ENCODE measurements at places on chromosomes 2 and 18.

GRCh38 chr2:168180914-168181313, 66.5 kb downstream of the STK39 start:
- DNase-seq, result no peak

GRCh38 chr2:104781151-104781550, 72.8 kb upstream of the POU3F3 start:
- DNase-seq, result no peak

GRCh38 chr2:112153179-112153490, 14.9 kb downstream of the FBLN7 start:
- DNase-seq, result peak; percentile 30

DNA sequence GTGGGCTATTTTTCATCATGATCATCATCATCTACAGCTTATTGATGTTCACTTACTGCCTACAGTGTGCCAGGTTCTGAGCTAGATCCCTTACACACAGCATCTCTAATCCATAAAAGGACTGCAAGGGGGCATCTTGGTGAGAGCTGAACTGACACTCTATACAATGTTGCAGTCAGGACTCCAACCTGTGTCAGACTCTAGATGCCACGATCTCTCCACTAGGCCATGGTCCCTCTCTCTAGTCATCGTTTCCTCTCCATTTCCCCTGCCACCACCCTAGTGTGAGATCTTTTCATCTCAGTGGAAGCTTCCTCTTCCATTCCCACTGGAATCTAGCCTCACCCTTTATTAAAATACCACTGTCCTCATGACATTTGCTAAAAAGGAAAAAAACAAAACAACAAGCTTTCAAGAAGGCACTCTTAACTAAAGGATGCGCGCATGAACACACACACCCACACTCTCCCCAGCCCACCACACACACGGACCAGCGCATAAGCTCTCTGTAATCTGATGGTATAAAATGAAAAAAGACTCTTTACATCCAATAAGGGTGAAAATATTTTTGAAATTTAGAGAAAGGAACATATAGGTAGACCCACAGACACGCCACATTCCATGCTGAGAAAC, 93.4 kb upstream of the THOC1 start:
- no peak for DNase-seq

GRCh38 chr2:168600949-168601348, 144.9 kb downstream of the CERS6 start:
- no peak for DNase-seq

- DNase-seq, result no peak
These were observed 3.9 kb upstream of the SERPINB2 start for GRCh38 chr18:63883617-63884016.

DNA sequence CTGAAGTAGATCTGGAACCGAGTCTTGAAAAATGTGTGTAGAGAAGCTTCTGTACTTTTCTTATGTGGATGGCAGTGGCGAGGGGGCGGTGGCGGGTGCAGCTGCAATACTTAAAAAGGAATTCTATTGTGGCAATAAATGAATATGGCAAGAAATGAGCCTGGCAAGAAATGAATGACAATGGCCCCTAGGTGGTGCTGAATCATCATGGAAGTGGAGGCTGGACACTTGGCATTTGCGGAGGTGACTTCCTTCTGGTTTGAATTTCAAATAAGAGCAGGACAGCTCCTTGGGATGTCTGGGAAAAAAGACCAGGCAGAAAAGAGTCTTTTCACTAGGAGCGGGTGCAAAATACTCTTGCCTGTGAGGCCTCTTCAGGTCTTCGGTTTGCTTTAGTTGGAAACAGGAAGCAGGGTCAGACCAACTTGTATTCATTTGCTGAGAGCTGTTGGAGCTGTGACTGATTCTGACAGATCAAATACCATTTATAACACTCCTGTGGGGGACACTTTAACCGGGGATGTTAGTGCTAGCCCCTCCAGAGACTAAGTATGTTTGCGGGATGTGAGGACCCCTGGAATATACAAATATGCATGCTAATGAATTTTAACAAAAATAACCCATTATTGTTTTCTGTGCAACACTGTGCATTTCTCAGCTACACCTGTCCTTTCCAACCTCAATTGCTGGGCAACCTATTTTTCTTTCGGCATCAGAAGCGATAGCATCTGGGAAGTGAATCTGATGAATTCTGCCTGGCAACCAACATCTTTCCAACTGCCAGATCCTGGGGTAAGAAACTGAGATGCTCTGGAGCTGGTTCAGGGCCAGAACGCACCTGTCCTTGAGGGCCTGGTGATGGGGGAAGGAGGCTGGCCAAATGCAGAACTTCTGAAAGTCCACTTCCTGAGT, 35.4 kb downstream of the FASTKD2 start:
- peak; percentile 32 for DNase-seq

DNA sequence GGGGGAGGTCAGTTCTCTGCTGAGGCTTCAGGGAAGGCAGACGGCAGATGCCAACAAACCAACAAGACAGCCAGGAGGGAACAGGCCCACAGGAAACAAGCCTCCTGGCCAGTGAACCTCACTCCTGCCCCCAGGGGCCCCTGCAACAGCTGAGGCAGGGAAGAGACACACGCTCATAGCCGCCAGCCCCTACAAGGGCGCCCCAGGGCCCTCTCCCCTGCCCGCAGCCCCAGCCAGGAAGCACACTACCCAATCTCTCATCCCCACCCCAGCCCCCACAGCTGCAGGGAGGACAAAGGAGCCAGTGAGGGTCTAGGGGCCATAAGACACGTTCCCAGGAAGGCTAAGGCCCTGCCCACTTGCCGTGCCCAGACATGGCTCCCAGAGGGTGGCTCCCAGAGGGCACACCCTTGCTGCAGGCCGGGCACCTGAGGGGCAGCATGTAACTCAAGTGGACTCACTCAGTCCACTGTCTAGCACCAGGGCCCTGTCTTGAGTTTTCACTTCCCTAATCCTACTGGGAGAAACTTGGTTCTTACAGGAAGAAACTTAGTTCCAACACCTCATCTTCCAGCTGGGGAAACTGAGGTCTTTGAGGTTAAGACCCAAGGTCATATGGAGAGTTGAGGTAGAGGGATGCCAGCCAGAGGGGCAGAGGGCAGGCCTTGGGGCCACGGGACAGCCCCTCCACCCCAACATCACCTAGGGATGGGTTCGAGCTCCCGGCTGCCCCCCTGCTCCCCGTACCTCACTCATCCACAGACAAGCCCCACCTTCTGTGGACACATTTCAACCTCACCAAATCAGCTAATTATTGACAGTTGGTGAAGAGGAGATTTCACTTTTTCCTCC, 37.3 kb downstream of the EMX1 start:
- DNase-seq, result no peak

GRCh38 chr2:62774555-62775366, 69.2 kb downstream of the EHBP1 start:
- no peak for DNase-seq

GRCh38 chr18:24802456-24802855, 342.0 kb downstream of the HRH4 start:
- DNase-seq, result no peak

DNA sequence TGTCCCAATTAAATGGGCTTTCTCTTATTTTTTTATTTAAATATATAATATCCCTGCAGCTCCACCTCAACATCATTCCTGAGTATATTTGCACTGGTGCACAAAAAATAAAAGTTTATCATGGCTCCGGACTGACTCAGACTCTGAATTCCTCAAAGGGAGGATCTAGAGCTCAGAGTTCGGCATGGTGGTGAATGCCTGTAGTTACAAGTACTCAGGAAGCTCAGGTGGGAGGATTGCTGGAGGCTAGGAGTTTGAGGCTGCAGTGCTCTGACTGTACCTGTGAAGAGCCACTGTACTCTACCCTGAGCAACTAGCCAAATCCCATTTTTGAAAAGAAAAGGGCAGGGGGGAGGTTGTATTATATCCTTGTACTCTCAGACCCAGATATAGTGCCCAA, 52.8 kb upstream of the NRXN1 start:
- DNase-seq, result no peak

GRCh38 chr2:217065012-217065290, 205.1 kb upstream of the TNP1 start:
- DNase-seq, result no peak

DNA sequence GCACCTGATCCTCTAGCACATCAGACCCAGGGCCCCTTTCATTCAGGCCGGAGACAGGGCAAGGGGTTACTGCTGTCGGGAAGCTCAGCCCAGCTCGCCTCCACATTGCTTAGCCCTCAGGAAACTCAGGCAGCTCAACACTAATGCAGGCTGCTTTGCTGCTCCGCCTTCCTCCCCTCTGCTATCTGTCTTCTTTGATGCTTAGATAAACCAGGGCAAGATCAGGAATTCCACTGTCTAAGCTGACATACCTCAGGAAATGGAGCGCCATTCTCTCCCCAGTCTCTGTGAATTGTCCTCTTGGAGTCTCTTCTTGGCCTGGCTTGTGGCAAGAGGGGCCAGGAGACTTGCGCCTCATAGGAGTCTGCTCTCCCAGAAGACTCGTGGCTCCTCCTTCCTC, 25.5 kb upstream of the EXOC6B start:
- no peak for DNase-seq

- no peak for DNase-seq
These were observed 39.4 kb downstream of the TMEM182 start for GRCh38 chr2:102801098-102801718.

DNA sequence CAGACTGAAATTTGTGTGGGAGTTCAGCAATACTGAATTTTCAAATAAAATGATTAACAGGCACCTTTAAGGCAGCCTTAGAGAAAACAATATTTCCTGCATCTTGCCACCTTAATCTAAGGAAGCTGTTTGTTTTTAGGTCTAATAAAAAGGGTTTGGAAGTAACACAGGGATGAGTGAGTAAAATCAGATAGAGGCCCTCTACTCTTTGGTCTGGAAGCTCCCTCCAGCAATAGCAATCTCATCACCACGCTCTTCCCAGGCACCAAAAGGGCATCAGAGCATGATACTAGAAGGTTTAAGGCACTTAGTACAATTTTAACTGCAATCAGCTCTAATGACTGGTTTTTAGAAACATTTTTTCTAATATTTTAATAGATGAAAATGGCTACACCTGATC, 155.6 kb downstream of the VWC2L start:
- DNase-seq, result no peak

- no peak for DNase-seq
These were observed 127.7 kb downstream of the DNAH6 start for GRCh38 chr2:84643991-84644390.

- no peak for DNase-seq
These were observed 132.7 kb upstream of the XPO1 start for GRCh38 chr2:61670591-61671501.

DNA sequence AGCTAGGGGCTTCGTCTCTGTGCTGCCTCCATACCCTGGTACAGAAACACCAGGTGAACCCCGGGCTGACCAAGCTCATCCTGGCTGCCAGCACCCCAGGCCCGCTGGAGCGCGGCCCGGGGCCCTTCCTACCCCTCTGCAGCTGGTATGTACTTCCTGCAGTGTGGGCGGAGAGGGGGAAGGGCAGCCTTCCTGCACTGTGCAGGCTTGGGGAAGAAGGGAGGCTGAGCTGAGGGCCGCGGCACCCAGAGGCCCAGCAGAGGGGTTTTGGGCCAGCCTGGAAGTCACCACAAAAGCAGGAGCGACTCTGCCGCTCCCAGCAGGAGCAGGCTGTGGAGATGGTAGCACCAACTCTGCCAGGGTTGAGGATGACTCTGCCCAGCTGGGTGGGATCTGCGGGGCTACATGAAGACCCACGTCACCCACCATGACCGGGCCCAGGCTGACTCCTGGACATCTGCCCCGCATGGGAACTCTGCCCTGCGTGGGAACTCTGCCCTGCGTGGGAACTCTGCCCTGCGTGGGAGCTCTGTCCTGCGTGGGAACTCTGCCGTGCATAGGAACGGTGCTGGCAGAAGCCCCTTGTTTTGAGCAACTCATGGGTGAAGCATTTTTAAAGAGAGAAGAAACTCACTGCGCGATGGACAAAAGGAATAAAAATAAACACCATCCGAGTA, 273.3 kb downstream of the NDUFA10 start:
- DNase-seq, result no peak

DNA sequence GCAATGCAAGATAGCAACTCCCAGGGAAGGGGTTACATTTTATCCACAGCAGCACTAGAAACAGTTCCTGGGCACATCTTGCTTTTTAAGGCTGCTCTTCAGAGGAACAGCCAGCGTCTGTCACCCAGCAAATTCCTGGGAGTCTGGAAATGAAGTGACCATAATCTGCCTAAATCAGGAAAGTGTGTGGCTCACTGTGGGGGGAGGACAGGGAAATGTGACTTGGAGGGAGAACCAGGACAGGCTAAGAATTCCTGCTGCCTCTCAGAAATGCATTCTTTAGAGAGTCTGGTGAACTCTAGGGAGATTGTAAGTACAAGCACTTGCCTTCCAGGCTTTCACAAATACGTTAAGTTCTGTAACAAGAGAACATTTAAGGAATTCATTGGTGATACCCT, 364.3 kb upstream of the SPHKAP start:
- DNase-seq, result no peak

- no peak for DNase-seq
These were observed 187.6 kb downstream of the DOK6 start for GRCh38 chr18:69588301-69588700.

GRCh38 chr2:45843136-45843535, 191.7 kb downstream of the PRKCE start:
- DNase-seq, result no peak

GRCh38 chr18:35331367-35332087, 12.7 kb downstream of the ZNF24 start:
- no peak for DNase-seq

DNA sequence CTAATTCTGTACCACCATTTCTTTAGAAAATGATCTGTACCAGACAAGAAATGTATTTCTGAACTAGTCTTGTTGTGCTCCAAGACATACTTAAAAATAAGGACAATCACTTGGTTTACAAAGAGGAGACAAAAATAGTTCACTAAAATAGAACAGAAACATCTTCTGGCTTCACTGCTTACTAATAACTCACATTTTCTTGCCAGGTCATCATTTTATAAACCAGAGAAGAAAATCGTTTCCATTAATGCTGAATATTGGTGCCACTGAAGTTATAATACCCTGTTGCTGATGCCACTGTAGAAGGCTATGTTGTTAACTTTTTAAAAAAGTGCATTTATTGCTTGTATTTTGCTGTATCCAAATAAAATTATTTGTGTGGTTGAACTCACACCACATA, 94.8 kb upstream of the ZNF236 start:
- DNase-seq, result no peak

GRCh38 chr2:213246497-213247281, 37.6 kb upstream of the SPAG16 start:
- no peak for DNase-seq

DNA sequence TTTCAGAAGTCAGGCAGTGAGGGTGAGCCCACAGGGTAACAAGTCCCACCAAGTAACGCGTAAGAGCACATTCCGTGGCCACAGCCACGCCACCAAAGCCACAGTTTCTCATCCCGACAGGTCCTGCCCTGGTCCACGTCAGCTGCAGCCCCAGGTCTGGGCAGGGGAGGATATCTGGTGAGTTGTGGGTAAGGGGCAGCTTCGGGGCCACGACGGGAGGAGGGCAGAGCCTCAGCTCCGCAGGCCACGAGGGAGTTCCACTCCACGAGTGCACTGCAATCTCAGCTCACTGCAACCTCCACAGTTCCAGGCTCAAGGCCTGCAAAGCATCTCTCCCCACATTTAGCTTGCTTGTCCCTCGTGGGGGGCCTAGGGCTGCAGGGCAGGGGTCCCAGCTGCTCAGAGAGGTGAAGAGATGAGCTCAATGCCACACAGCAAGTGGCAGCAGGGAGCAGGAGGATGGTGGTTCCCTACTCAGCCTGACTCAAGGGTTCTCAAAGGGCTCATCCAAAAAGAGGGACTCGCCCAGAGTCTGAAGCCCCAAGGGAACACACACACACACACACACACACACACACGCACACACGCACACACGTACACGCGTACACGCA, 12.5 kb downstream of the SNORC start:
- no peak for DNase-seq

- DNase-seq, result no peak
These were observed 6.7 kb downstream of the TNFRSF11A start for GRCh38 chr18:62331581-62332356.
